ENCODE measurements at places on chromosomes 3 and 15.

GRCh38 chr15:77493324-77493907, 72.7 kb downstream of the HMG20A start:
- DNase-seq = no peak

GRCh38 chr3:140395134-140396075, 282.5 kb upstream of the TRIM42 start:
- no peak for DNase-seq

GRCh38 chr15:68279779-68280753, 2.5 kb downstream of the FEM1B start:
- DNase-seq = no peak

DNA sequence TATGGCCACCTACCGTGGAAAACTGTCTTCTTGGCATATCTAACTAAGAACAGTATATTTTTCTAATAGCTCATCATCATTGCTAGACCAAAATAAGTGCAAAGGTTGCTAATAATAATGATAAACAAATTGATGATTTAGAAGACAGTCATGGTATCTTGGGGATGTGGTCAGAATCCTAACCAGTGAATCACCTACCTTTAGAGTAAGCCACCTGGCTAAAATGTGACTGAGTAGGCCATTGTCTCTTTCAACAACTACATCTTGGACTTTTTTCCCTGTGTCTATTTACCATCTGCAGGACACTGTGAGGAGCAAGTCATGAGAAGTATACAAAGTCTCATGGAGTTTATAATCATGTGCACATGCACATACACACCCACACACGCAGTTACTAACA, 273.5 kb upstream of the SEMA6D start:
- no peak for DNase-seq

DNA sequence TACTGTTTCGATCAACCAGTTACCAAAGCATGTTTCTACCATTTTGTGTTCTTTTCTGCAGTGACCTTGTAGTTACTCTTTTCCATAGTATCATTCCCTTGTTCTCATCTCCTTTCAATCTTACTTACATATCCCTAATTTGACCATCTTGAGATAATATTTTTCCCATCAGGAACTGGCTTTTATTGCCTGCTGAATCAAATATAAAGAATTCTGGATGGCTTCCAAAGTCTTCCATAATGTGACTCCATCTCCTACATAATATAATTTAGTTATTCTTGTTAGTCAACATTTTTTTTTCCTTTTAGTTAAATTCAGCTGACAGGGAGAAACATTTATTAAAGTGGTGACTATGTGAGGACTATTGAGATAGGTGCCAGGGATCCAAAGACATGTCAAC, 7.0 kb downstream of the USP8 start:
- no peak for DNase-seq

DNA sequence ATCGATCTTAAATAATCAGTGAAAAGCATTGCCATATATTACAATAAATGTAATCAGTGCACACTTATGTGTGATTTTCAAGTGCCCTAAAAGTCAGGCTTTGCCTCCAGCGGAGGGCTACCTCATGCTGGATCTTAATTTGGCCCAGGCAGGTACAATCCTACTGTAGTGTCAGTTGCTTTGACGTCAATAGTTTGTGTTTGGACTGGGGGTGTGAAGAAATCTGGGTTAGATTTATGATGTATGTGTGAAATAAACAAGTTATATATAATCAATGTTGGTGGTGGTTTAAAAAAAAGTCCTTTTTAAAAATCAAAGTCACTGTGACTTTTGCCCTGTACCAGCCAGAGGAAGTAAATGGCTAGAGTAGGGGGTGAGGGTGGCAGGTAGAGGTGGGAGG, 14.0 kb upstream of the RASGRP1 start:
- DNase-seq = no peak

GRCh38 chr3:59764171-59764570, 714.3 kb upstream of the CFAP20DC start:
- DNase-seq = no peak

DNA sequence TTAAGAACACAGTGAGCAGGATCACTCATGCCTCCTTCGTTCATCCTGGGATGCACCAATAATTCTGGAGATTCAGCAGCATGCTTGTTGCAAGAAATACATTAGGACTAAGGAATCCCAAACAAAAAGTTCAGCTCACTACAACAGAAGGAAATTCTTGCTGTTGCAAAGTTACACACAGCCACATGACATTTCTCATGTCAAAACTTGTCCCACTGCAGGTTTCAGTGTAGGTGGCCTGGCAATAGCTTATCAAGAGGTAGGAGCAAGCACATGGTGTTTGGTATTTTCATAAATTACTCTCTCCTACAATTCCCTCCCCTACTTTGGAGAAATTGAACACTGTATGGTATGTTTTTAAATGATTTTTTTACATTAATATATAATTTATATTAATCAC, 399.6 kb upstream of the EPHA3 start:
- DNase-seq = no peak

GRCh38 chr15:64444836-64445235, 15.5 kb upstream of the ZNF609 start:
- DNase-seq = no peak

- no peak for DNase-seq
These were observed at the start of gene FGF12 for GRCh38 chr3:192727032-192727847. Gene FGF12 (minus strand): TSS chr3:192727541.

- DNase-seq = no peak
These were observed 30.7 kb upstream of the CLRN1 start for GRCh38 chr3:151003029-151003767.

GRCh38 chr15:38130205-38130567, 122.5 kb upstream of the SPRED1 start:
- no peak for DNase-seq

DNA sequence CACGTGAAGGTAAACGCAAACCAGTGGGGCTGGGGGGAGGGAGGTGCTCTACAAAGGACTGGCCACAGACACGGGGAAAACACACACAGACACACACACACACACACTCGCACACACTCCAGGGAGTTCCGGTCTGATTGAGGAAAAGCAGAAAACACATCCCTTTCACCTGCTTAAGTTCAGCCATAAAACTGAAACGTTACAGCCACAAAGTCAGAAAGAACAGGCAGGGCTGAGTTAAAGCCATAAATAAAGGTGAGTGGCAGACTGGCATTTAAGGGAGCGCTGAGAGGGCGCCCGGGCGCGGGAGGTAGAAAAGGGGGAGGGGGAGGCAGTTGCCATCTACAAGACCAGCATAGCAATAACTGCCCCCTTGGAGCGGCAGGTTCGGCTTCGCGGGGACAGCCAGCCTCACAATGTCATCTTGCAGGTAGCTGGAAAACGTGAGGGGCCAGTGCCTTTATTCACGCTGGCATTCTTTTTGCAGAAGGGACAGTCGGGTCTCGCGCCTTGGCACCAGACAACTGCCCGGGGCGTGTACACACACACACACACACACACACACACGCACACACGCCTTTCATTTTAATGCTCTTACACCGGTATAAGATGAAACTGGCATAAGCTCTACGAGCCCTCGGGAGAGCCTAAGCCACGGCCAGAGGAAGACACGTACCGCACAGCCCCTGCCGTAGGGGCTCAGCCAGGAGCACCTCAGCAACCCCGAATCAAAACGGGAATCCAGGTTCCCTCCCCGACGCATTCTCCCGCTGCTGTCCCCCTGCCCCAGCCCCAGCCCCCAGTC, 866 bp downstream of the TNIK start:
- DNase-seq = no peak

- DNase-seq = no peak
These were observed 137.6 kb downstream of the SI start for GRCh38 chr3:164940745-164941144.

DNA sequence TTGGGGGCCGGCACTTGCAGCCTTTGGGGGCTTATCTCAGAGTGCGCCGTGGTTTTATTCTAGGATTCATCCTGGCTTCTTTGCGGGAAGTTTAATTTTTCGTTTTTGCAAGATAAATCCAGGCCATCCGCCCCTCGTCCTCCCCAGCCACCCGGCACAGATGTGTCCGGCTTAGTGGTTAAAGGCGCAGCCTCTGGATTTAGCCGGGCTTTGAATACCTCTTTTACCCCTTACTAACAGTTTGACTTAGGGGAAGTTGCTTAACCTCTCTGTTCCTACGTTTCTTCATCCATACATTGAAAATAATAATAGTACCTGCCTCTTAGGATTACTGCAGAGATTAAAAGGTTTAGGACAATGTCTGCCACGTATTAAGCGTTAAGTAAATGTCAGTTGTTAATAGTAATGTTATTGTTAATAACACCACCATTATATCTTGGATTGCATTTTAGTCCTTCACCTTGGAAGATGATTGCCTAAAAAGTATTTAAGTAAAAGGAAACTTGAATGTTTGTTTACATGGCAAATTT, 714 bp downstream of the ECT2 start:
- no peak for DNase-seq

DNA sequence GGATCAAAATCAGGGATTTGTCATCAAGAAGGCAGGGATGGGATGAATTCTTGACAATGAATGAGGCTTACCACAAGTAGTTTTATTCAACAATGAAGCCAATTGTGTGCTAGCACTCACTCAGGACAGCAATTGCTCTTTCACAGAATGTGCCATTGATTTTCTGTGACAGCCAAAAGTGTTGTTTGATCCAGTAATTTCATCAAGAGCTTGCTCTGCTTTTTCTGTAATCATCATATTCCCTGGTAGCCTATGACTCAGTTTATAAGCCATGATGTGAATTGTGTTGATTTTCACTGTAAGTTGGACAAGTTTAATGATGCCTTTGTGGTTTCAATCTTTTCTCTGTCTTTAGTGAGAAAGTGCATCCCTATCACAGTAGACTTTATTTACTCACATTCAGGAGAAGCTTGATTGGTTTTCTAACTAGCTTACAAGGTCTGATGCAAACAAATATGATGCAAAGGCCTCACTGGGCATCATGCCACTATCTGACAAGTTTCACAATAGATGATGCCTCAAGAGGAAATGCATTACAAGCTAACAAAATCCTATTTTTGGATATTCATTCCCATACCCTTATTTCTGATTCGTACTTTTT, 13.6 kb upstream of the CSRNP1 start:
- no peak for DNase-seq

DNA sequence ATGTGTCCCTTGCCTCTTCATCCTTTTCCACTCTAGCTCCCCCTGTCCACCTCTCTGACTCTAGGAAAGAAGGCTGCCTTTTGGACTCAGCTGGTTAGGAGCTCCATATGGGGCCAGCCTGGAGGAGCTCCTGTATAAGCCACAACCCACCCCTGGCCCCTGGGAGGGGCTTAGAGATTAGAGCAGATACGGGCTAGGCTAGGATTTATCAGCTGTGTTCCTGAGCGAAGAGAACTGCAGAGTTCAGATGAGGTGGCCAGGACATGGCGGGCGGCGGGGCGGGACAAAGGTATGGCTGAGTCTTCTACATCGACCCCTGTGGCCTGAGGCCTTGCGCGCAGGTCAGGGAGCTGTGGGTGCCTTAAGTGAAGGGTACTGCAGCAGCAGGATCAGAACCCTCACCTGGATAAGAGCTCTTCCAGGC, 7.9 kb downstream of the NBEAL2 start:
- no peak for DNase-seq

- no peak for DNase-seq
These were observed 128.3 kb downstream of the PLCL2 start for GRCh38 chr3:17013050-17013449.

DNA sequence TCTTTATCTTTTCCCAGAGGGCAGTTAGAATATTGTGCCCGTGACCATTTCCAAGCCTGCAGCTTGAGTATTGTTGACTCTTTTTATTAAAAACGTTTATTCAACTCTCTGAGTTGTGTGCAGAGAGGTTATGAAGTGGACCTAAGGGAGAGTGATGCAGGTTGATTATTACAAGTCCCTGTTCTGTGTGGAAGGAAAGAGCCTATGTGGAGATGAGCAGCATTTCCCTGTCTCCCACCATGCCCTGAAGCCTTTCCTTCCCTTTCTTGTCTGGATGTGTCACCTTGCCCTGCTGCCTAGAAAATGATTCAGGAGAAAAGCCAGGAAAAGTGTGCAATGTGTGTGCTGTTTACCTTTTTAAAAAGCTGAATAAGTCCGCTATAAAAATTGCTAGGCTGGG, 19.4 kb downstream of the ZPLD1 start:
- no peak for DNase-seq

GRCh38 chr15:96346409-96346970, 16.0 kb downstream of the NR2F2 start:
- no peak for DNase-seq

GRCh38 chr15:65368302-65369211, 9.2 kb downstream of the IGDCC3 start:
- DNase-seq = no peak

DNA sequence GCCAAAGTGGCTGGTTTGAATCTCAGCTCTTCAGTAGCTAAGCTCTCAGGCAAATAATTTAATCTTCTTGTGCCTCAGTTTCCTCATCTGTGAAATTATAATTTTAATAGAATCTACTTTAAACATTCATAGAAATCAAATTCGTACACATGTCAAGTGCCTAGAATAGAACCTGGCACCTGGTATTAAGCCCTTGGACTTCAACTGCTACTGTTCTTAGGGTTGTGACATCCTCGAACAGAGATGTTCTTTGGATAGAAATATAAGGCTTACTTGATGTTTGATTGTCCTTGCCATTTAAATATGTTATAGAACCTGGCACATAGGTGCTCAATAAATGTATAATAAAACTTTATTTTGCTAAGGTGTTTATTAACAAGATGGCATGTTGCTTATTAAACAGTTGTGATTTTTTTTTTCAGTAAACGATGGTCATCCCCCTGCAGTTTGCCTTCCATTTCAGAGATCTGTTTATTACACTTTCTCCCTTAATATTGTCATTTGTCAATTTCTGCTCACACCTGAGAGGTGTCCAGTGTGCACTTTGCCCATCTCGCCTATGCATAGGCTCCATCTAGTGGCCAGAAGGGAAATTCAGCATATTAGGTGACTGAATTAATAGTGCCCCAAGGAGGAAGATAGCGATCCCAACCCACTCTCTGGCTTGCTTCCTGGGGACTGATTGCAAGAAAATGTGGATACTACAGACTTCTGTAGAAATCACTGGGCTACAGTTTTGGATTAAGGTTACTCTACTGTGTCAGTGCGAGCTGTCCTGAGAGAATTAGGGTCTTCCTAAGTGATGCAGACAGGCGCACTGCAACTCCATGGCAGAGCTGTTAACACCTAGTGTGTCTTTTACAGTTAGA, 10.7 kb downstream of the IGF1R start:
- no peak for DNase-seq

DNA sequence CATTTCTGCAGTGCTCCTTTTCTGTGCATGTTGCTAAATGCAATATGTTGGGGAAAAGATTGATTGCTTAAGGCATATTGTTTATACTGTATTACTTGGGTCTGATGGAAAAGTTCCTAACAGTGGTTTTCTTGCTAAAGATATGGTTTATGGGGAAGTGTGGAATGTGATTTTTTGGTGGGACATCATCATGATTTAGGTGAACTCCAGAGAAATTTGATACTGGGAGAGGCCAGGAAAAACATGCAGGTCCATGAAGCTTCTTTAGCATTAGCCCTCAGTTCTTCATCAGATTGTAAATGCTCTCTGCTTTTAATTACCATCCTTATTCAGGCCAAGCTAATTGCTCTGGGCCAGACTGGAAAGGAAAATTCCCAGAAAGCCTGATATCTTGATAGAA, 147.5 kb downstream of the LRTM1 start:
- DNase-seq = no peak

DNA sequence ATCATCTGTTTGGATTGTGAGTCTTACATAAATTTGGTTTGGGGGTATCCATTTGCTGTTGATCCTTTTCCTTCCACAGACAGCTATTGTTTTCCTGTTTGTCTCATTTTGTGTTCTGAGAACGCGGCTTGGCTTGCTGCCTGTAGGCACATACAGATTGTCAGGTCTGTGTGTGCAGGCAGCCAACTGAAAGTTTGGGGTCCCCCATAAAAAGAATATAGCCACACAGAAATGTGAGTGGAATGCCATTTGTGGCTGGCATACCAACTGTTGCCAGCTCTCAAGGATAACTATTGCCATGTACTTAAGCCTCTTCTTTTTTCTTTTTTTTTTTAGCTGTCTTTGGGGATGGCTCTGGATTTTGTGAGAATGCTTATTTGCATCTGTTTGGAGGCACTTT, 1308.0 kb downstream of the ROBO1 start:
- DNase-seq = no peak
